ENCODE measurements at places on chromosomes 3 and 15. TPM values are rescaled to one million over a fixed set of nuclear protein-coding genes. Genes with fewer than 3 reads are reported as not detected.

The KCNAB1 gene
- polyA plus RNA-seq: 6.8 TPM

The KNG1 gene
- 0.33 TPM for polyA plus RNA-seq

The STRIT1 gene
- 32.5 TPM for polyA plus RNA-seq

The MAN2A2 gene
- polyA plus RNA-seq: 29.1 TPM

The LYZL4 gene
- not detected for polyA plus RNA-seq

The HRH1 gene
- 3.2 TPM for polyA plus RNA-seq

The SAXO2 gene
- 1.5 TPM for polyA plus RNA-seq

The FMN1 gene
- 2.1 TPM for polyA plus RNA-seq

DNA sequence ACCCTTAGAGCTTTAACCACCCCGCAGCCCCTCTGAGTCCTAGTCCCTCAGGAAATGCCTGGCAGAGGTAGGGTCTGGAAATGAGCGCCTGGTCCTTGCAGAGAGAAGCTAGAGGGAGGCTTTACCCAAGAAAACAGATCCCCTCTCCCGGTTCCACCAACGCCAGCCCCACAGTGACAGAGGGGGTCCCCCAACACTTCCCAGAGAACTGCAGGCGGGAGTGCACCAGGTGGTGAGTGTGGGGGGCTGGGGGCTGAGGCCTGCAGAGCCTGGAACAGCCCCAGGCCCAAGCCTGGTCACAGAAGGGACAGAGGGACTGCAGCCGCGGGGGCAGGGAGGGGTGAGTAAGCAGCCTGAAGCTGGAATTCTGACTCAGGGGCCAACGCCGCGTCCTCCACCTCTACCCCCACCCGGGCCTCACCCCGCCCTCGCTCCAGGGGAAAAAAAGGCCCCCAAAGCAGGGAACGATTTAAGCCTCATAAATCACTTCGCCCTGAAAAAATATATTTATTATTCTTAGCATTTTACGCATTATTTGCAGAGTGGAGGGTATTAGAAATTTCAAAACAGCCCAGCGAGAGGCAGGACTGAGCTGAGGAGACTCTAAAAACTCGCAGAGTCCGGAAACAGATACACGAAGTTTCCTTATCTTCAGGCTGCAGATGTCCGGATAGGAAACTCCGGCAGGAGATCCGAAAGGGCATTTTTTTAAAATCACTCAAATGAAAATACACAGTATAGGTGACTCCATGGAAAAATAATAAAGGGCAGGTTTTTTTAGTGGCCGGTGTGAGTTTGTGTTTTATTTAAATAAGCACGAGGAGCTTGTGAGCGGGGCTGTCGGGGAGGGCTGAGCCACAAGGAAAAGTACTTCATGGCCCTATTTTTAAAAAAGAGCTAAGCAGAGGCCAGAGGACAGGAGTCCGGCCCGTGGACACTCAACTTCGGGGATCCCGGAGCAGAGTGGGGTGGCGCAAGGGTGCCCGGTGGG, 10.0 kb downstream of the GATA2 start:
- no peak for DNase-seq

GRCh38 chr15:64013179-64014062, 32.9 kb downstream of the DAPK2 start:
- DNase-seq: no peak

GRCh38 chr3:76097589-76097969, 312.2 kb upstream of the ZNF717 start:
- no peak for DNase-seq

- no peak for DNase-seq
Measured at GRCh38 chr3:69568951-69569350, 170.3 kb upstream of the MITF start.

- DNase-seq: no peak
Measured at GRCh38 chr15:101307897-101308603, 13.0 kb upstream of the SNRPA1 start.

GRCh38 chr3:127914584-127914983, 448 bp upstream of the KBTBD12 start:
- DNase-seq: no peak

GRCh38 chr3:188578576-188579363, 424.8 kb downstream of the LPP start:
- peak; percentile 83 for DNase-seq

GRCh38 chr15:66893294-66893693, 172.1 kb upstream of the SMAD3 start:
- DNase-seq: no peak

DNA sequence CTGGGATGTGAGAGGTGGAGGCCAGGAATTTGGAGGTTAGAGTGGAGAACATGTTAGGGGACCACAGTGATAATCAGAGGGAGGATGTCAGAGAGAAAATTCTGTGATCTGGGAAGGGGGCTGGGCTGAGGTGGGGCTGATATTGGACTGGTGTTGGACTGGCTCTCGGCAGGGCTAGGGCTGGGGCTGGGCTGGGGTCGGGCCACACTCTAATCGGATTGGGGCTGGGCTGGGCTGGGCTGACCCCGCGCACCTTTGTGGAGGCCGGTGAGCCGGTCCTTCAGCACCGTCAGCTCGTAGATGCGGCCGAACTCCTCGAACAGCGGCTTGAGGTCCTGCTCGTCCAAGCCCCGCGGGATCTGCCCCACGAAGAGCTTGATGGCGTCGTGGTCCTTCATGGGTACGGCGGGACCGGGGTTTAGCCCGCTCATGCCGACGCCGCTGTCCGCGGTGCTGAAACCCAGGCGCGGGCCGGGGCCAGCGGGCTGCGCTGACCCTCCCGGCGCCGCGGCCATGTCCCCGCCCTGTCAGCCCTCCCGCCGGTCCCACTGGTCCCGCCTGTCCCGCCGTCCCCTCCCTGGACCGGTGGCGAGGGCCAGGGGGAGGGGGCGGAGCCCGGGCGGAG, 485 bp downstream of the CELF6 start:
- peak; percentile 75 for DNase-seq

GRCh38 chr15:37902126-37902525, 32.3 kb upstream of the TMCO5A start:
- no peak for DNase-seq

DNA sequence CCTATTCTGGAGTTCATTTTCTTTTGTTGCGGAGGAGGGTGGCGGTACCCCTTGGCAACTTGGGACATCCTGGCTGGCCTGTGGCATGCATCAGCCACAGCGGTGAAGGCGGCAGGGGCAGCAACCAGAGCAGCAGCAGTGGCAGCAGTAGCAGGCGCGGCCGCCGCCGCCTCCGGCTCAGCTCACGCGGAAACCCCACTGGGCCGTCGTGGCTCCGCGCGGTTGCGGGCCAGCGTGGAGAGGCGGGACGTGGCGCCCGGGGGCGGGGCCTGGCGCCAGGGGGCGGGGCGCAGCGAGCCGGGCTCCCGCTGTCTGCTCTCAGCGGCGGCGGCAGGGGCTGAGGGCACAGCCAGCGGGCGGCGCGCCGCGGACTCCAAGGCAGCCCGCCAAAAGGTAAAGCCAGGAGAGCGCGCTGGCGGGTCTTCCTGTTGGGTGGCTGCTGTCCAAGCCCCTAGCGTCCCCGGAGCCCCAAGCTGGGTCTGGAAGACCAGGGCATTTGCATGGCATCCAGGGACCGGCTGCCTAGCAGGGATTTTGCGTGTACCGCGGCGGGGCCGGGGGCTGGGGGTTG, 334.4 kb upstream of the THRB start:
- peak; percentile 25 for DNase-seq

- DNase-seq: no peak
Measured at GRCh38 chr15:90058775-90059174, 43.5 kb downstream of the IDH2 start.

GRCh38 chr3:141452045-141452444, 34.8 kb upstream of the RASA2 start:
- DNase-seq: peak; percentile 43

DNA sequence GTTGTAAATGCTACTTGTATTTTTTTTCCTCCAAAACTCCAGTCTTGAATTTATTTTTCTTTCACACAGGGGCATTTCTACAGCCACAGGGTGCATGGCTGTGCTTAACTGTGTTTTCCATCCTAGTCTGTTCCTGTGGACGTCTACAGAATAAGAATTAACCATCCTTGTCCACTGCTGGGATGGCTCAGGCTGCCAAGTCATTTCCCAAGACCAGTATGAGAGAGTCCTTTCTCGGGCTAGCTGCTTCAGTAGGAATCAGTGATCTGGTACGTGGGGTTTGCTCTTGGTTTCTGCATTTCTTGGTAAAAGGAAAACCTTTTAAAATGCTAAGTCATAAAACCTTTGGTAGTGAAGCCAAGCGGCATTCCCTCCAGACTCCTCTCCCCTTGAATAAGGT, 29.8 kb downstream of the CHDH start:
- no peak for DNase-seq

GRCh38 chr3:169863458-169863899, 6.3 kb downstream of the LRRC31 start:
- peak; percentile 62 for DNase-seq

- DNase-seq: no peak
Measured at GRCh38 chr3:89052386-89052785, 55.0 kb upstream of the EPHA3 start.

- no peak for DNase-seq
Measured at GRCh38 chr3:171760477-171760876, 49.8 kb downstream of the PLD1 start.

DNA sequence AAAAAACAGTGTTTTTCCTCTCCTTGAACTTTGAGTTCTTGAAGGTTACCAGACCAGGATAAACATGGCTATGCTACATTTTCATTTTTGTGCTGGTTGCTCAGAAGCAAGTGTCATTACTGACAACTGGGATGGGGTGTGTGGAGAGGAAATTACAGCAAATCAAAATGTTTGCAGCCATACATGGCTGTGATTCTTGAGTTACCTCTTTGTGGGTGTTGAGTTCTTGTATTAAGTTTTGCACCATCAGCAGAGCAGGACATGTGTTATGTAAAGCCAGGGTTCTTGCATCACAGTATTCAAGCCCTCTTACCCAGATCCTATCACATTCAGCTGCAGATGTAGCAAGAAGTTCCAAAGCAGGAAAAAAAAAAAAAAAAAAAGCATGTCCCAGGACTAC, 53.9 kb upstream of the ATOSA start:
- no peak for DNase-seq

DNA sequence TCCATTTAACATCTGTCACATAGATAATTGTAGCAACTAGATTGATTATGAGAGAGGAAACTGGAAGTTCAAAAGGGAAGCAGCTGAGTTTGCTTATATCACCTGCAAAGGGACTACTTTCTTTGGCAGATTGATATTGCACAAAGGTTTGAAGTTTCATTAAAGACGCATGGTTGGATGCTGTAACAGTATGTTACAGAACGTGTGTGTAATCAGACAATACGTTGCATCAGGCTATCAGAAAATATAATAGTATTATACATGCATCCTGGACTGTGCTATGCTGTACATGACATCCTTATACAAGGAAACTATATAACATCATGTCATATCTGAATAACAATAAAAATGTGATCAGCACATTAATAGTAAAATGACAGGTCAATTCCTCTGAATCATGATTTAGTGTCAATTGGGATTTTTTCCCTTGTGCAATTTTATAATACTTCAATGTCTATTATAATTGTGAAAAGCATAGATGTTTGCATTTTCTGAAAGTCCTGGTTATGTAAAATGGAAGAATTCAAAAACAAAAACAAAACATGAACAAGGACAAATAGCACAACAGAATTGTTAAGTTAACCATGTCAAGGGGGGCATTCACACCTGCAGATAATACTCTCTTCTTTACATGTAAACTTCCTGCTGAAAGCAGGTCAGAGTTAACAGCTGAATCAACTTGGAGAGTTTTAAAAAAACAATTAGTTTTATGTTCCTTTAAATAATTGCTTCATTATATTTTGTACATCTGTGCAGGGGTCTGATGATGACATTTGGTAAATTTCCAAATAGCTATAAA, 283.2 kb upstream of the KCNH8 start:
- no peak for DNase-seq

Measured in muscle of arm (tissue), 14 donors.